Renal cortex interstitium (tissue), 15 donors: ENCODE measurements at places on chromosomes 2 and 18.

DNA sequence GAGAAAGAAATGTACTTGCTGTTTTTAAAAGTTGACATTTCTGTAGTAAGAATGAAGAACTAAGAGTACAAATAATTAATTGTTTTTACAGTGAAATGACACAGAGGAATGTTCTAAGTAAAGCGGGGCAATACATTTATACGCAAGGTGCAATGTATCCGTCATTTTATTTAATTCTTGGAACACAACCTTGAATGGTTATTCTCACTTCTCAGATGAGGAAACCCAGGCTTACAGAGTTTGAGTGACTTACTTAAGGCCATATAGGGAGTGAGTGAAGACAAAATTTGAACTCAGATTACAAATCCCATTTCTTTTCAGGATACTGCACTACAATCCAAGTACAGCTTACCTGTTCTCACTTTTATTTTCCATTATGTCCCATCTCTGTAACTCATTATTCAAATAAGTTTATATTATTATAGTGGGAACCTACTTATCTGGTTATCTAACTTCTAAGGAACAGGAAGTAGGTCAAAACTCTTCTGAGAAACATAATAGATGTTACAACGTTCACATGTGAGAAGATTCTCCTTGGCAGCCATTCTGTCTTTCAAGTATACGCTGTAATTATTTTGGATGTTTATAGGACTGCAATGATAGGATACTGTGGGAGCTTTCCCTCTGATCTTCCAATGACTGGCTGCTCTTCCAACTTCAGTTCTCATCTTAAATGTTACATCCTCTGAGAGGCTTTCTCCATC, 12.3 kb upstream of the STK17B start:
- DNase-seq = no peak

DNA sequence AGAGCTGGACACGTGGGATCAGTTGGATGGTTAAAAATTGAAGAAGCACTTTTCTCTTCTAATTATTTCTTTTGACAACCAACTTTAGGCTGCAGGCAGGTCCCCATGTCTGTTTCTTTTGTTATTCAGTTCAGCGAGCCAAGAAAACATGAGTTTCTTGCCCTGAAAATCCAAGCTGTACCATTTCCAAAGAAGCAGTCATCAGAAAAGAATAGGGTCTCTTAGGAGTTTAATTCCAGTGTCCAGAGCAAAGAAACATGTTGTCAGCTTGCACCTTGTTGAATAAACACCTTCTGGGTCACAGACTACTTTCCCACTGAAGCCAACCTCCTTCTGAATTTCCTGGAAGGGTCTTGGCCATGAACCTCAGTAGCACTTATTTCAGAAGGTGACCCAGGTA, 170.5 kb upstream of the COPS8 start:
- DNase-seq = no peak

- DNase-seq = peak; percentile 80
Observed at GRCh38 chr2:85132834-85133637, at the start of gene TCF7L1. TSS of gene TCF7L1 (plus strand) at chr2:85133392. CDS start at chr2:85133685, 293 bp downstream.

DNA sequence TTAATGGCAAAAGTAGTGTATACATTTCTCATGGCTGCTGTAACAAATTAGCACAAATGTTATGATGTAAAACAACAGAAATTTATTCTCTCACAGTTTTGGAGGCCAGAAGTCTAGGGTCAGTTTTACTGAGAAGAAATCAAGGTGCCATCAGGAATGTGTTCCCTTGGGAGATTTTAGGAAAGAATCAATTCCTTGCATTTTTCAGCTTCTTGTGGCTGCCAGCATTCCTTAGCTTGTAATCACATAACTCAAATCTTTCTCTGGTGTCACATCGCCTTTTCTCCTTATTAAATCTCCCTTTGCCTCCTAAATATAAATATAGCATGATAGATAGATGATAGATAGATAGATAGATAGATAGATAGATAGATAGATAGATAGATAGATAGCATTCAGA, 307.0 kb upstream of the REG3G start:
- no peak for DNase-seq

DNA sequence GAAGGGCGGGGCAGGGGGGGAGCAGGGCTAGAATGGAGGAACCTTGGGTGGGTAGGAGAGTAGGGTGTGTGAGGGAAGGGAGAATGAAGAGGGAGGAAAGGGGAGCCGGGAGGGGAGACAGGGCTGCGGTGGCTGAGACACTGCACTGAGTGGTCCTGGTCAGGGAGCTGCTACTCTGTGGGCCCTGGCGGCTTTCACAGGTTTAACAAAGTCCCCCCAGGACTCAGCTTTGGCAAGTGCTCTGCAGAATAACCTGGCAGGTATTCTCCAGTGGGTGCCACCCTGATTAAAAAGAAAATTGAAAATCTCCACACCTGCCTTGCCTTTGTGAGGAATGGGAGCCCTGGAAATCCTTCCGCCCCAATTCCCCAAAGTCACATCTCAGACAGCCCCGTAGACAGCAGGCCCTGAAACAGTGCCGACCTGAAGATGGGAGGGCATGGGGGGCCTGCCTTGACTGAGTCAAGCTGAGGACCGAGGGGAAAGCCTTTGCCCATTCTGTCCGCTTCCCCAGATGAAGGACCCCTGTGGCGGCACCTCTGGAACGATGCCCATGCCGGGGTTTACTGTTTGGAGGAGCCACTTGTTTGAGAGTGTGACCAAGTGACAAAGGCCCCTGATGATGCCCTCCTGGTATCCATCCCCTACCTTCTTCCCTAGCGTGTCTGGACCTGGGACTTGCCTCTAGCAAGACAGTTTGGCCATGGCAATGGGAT, 43.6 kb upstream of the OTOS start:
- no peak for DNase-seq

DNA sequence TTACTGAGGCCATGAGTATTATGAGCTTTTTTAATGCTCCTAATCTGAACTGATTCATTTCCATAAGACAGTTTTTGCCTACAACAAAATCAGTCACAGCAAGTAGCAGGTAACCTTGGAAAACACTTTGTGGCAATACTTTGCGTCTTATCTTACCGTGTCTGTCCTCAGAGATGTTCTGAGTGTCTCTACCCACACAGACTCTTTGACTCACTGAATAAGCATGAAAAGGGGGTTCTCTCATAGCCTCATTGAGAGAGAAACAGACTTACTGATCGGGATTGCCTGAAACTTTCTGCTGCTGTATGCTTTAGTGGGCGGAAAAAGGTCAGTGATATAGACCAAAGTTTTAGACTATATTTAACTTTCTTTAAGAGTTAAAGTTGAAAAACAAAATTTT, 92.6 kb downstream of the MYL12B start:
- no peak for DNase-seq

DNA sequence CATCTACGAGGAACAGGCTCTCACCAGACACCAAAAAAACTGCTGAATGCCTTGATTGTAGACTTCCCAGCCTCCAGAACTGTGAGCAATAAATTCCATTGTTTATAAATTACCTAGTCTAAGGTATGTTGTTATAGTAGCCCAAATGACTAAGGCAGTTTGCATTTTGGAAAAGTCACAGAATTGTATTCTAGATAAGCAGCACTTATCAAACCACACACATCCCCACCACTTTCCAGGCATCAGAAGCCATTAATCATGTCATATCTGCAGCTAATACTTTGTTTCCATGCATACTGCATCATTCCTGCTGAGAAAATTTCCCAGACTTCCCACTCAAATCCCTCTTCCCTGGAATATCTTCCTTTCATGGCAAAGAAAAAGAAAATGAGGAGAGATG, 187.2 kb downstream of the INO80D start:
- DNase-seq = no peak

GRCh38 chr18:21912339-21913239, 172.0 kb downstream of the MIB1 start:
- DNase-seq = no peak

GRCh38 chr18:32891797-32892196, 119.0 kb upstream of the KLHL14 start:
- DNase-seq = no peak

- no peak for DNase-seq
Observed at GRCh38 chr2:7956126-7956689, 725.6 kb upstream of the ID2 start.

- no peak for DNase-seq
Observed at GRCh38 chr2:197498235-197498936, 1.3 kb downstream of the HSPD1 start.

- DNase-seq = no peak
Observed at GRCh38 chr2:216539791-216540241, 41.2 kb downstream of the RPL37A start.

GRCh38 chr2:77831898-77832297, 309.7 kb upstream of the LRRTM4 start:
- no peak for DNase-seq

DNA sequence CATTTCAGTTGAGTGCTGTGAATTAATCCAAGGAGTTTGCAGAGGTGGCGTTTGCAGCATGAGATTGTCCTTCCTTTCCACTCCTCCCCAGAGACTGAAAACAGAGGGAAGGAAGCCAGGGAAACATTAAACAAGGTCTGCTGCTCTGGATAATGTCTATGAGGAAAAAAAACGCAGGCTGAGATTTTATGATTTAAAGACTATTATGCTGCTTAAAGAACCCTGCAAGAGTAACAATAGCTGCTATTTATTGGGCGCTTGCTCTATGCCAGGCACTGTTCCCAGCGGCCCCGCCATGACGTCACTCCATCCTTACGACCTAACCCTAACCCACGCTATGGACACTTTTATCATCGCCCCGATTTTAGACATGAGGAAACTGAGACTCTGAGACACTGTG, 222.4 kb downstream of the BCL2 start:
- DNase-seq = no peak

DNA sequence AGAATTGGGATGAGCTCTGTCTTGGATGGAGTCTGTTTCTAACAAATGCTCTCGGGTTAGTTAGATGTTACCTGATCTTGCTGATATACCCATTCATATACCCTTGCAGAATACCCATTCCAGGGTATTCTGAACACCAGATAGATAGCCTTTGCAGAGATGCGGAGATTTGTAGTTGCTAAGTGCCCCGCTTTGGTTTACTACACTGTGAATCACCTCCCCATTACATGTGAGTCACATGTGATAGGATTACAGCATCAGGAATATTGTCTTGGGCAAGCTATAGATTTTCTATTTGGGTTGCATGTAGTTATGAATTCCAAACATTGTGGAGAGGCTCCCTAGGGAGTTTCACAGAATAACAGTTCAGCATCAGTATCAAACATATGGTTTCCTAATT, 3.8 kb downstream of the VSNL1 start:
- DNase-seq = no peak

- DNase-seq = no peak
Observed at GRCh38 chr18:31356025-31356424, 20.6 kb upstream of the DSG4 start.

DNA sequence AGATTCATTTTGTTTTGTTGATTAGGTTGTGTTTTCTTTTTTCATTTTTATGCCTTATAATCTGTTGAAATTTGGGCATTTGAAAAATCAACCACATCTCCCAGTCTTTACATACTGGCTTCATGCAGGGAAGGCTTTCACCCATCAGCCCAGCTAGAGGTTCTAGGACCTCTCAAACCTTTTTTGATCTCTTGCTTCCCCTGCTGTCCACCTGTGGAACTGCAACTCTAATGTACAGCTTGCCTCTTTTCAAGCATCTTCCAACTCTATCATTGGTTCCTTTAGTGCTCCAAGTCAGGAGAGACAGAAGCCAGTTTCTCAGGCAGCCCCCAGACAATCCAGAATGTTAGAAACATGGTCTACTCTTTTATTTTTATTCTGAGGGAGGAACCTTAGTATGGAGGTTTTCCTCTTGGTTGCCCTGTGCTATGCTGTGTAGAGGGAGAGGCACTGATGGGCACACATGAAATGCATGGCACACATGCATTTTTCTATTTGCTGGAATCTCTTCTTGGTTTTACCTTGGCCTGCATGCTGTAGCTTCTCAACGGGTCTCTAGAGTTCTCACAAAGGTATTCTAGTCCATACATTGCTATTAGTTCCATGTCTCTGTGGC, 107.2 kb upstream of the L3MBTL4 start:
- no peak for DNase-seq

DNA sequence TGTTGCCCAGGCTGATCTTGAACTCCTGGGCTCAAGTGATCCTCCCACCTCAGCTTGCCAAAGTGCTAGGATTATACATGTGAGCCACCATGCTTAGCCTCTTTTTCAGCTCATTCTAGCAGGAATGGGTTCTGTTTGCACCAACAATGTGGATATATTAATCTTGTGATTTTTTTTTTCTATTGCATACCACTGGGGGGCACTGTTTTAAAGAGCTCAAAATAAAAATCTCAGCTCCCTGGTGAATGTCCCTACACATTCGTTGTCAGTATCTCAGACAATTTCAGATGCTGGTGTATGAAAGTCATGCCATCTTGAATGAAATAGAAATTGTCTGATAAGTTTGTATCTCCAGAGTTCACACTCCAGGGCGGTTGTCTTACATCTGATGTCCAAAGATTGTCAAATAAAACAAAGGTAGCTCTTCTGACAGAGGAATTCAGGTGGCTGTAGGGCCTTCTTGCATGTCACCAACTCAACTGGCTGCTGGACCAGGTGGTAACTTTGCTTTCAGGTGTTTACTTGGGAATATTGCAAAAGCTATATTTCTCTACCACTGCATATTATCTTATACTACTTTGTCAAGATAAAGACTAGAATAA, 3.1 kb upstream of the MATN3 start:
- DNase-seq = peak; percentile 24

DNA sequence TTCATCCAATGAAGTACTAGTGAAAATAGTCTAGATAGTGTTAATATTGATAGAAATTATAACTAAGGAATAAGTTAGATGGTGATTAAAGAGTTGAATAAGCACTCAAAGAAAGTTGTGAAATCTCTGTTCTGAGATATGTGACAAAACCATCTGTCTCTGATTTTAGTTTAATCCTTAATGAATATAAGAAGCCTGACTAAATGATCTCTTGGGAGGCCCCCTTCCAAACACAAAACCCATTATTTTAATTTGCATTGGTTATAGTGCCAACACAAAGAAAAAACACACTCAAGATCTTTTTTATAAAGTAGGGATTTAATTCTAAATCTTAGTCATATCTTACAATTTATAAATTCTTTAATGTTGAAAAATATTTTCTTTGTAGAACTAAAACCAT, 34.0 kb downstream of the SCN2A start:
- DNase-seq = no peak

DNA sequence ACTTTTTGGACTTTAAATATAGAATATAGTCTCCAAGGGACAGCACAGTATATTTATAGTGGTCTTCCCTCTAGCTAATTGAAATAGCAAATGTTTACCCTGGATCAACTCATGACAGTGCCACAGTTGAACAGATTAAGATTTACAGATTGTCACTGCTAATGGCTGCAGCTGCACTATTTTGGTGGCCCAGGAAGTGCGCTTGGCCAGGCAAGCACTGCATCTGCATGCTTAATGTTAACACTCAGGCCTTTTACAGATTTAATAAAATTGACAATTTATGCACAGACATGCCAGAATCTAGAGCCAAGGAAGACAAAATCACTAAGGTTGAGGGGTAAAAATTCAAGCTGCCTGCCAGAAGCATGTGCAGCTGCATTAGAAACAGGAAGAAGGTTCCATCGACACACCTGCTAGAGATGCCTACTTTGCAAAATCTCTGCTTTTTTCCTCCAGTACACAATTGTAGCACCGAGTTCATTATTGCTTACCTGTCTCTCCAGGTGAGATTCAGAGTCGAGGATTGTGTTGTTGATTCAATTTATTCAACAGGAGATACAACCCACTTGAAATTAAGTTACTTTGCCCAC, 1042.3 kb upstream of the NRXN1 start:
- DNase-seq = no peak
